ENCODE measurements at places on chromosomes 16 and 17. TPM values are rescaled to one million over a fixed set of nuclear protein-coding genes. Genes with fewer than 3 reads are reported as not detected.
A peak's percentile ranks its signal among the peaks of the same experiment; 100 is the strongest.

GRCh38 chr17:74972973-74973328 is 392 bp upstream of the HID1 start:
- DNase-seq, result no peak

DNA sequence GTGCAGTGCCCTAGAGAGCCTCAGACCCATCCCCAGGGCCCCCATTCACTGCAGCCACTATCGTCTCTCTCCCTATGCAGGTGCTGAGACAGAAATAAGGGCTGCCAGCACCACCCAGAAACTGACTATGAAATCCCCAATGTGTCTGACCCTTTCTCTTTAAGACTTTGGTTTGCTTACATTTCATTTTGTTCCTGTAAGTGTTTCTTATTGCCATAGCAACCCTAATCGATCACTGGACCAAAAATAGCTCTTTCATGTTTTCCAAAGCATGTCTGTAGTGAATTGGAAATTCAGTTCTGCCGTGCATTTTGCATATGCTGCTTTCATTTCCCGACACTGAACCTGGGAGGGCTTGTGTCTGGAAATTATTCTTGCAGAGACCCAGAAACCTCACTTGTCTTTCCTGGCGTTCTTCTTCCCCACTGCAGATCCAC is 148.7 kb upstream of the NOL11 start:
- no peak for DNase-seq

The SLC5A10 gene
- polyA plus RNA-seq, result 0.15 TPM

The CUEDC1 gene
- 103 TPM for polyA plus RNA-seq

The PRAC2 gene
- not detected for polyA plus RNA-seq

- no peak for DNase-seq
These were observed 26.7 kb upstream of the PLCG2 start for GRCh38 chr16:81752225-81752875.

DNA sequence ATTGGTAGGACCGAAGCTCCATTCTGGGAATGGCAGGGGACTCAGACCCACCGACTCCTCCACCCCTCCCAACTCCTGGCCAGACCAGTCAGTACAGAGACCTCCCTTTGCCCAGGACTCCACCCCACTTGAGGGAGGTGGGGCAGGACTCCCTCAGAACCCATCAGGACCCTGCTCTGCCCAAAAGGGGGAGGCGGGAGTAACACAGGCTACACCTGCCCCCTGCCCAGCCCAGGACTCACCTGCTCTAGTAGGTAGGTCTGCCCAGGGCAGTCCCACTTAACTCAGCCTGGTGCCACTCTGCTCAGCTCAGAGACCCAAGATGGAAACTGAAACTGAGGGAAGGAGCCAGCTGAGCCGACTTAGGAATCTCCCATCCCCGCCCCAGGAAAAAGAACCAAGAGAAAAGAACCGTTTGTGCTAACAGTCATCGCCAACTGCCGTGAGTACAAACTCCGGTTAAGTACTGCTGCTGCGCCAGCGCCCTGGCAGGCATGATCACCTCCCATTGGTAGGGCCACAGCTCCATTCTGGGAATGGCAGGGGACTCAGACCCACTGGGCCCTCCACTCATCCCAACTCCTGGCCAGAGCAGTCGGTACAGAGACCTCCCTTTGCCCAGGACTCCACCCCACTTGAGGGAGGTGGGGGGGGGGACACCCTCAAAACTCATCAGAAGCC is 503 bp downstream of the DHX58 start:
- DNase-seq, result no peak

- DNase-seq, result no peak
These were observed 10.1 kb downstream of the KRT33A start for GRCh38 chr17:41340494-41340893.

DNA sequence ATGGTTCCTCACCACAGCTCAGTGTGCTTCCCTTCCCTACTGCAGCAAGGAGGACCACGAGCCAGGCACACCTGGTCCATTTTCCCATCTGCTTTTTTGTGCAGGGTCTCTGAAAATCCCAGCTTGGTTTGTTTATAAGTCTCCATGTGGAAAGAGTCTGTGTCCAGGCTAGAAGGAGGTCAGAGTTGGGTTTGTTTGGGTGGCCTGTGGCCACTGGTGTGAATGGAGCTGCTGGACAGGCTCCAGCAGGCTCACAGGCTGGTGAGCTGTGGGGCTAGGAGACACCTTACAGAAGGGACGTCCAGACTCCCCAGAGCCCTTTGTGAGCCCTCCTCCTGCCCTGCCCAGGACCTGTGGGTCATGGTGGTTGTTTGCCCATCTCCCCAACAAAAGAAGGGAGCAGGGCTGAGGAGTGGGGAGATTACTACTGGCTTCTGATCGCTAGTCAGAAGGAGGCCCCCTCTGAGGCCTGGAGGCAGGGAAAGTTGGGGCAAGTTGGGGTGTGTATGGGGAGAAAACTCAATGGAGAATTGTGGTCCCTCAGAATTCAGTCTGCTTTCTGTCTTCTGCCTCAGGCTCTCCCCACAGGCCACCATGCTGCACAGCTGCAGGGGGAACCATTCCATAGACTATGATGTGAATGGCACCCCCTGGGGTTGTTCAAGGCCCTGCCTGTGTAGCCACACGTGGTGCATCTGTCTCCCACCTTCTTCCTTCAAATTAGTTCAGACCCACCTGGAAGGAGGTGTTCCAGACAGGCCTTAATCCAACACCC is 4.1 kb downstream of the RARA start:
- no peak for DNase-seq

The HSD3B7 gene
- 19.7 TPM for polyA plus RNA-seq

- no peak for DNase-seq
These were observed 8.0 kb upstream of the SLC35B1 start for GRCh38 chr17:49715717-49716279.

DNA sequence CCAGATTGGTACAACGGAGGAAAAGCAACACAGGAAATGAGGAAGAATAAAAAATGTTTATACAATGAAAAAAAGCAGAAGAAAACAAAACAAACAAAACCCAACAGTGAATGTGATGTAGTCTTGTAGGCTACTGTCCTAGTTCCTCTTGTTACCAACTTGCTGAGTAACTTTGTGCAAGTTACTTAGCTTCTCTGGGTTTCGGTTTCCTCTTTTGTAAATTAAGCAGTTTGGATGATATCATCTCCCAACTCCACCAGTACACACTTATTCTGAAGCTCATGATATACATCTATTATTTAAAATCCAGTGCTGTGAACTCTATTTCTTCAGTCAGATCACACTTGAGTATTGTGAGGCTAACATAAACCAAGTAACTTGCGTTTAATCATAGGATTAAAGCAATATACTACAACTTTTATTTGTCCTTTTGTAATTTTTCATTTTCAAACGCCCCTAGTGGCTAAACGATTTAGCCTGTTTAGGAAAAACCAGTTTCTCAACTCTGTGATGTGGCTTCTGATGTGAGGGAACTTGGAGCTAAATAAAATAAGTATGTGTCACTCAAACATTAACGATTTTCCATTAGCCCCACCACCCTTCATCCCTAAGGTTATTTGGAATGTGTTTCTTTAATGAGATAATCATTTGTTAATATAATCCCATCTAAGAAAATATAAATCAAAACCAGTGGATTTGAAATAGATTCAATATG is 1.4 kb upstream of the UNK start:
- peak; percentile 59 for DNase-seq

DNA sequence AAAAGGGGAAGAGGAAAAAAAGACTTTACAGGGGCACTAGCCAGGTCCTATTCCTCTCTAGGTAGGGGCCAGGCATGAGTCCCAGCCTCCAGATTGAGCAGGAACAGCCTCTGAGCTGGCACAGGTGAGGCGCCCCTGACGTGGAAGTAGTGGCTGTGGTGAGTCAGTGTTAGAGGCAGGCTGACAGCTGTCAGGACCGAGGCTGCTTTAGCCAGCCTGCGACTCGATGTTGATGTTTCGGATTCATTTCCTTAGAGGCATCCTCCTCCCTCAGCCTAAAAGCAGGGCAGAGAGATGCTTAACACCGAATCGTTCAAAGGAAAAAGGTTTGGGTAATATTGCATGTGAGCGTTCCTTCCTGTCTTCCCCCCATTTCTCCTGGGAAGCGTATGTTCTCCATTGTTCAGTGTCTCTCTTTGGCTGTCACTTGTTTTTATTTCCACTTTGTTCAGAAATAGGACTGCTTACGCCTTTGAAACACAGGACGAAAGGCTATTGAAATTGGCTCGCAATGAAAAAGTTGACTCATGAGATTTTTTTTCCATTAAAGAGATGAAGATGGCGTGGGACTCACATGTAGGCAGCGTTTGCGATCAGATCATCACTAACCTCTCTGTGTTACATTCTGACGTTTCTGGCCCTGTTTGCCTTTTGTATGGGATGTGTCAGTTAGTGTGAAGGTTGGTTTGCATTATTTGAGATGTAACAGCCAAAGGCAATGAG is 1.3 kb downstream of the KIAA0513 start:
- no peak for DNase-seq

GRCh38 chr16:11177578-11178160 is 78.3 kb downstream of the SOCS1 start:
- DNase-seq, result no peak

GRCh38 chr16:66714654-66715307 is 18.2 kb upstream of the CMTM4 start:
- DNase-seq, result no peak

GRCh38 chr16:2486645-2487516 is 12.0 kb downstream of the TBC1D24 start:
- no peak for DNase-seq

- no peak for DNase-seq
These were observed 100.3 kb downstream of the MAF start for GRCh38 chr16:79500286-79500685.

The KCNJ2 gene
- 0.17 TPM for polyA plus RNA-seq

The ITGA2B gene
- 2.2 TPM for polyA plus RNA-seq

Data from A549 (cell line).